ENCODE measurements at places on chromosomes 1 and 21.

DNA sequence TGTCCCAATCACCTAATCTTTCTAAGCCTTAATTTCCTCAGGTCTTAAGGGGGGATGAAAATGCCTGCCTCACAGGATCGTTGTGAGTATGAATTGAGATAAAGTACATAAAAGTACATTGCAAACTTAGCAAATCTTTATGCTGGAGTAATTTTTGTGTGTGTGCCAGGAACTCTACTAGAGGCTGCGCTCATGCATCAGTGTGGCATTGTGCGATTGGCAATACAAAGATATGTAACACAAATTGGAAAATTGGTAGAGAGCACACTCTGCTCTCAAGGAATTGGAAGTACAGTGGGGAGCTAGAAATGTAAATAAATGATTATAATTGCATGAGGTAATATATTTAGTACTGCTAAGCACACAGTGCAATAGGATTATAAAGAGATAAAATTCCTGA, 398.3 kb downstream of the DUSP10 start:
- DNase-seq = no peak

GRCh38 chr1:206734499-206735142, 36.0 kb upstream of the IL19 start:
- DNase-seq = no peak

GRCh38 chr1:32806910-32807523, 10.1 kb downstream of the YARS1 start:
- DNase-seq = no peak

DNA sequence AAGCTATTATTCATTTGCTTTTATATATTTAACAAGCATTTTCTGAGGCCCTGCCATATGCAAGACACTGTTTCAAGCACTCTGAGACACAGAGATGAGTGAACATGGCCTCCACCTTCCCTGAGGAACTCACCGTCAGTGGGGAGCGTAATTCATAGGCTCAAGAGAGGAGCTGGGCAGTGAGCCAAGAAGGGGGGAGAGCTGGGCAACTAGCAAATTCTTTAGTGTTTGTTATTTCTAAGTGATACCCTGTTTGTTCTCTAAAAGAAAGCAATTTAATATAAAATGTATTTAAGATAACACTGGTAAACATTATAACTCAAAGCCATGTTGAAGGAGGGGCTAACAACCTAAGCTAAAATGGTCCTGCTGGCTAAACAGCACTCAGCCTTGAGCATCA, 119.2 kb upstream of the NGF start:
- DNase-seq = no peak

- no peak for DNase-seq
Observed at GRCh38 chr1:72326494-72326893, 44.2 kb upstream of the NEGR1 start.

- no peak for DNase-seq
Observed at GRCh38 chr1:39639305-39640130, at the start of gene HEYL. TSS of gene HEYL (minus strand) at chr1:39639643. CDS start at chr1:39639625, 18 bp downstream.

- DNase-seq = no peak
Observed at GRCh38 chr1:229434641-229435051, 752 bp upstream of the ACTA1 start.

DNA sequence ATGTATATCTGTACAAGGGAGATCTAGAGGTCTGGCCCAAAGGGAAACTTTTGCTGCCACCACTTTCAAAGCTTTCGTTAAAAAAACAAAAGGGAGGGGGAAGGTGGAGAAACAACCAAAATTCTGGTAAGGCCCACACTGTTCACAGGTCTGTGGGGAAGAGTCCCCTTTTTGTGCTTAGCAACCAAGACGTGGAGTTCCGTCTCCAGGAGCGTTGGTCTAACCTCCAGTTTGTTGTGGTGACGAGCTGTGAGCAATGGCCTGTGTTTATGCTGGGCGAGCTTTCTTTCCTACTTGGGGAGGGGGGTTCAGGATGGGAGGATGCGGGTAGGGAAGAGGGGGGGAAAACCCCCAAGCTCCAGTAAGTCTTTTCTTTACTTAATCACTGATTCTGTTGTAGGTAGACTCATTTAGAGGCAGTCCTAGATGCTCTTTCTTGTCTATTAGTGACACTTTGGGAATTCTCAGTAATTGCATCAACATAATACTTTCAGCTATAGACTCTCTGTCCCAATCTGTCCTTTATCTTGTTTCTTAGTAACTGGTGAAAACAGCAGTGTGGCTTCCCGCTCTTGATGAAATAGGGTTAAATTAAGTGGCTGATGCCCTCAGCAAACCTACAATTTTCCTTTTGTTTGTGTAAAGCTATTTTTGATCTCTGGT, 1.5 kb downstream of the HIPK1 start:
- DNase-seq = no peak

Data from non-pigmented ciliary epithelial cell (primary cell).